ENCODE measurements at places on chromosomes 16 and 17. TPM values are rescaled to one million over a fixed set of nuclear protein-coding genes. Genes with fewer than 3 reads are reported as not detected.

PIRT gene
- not detected for total RNA-seq

SNX20 gene
- total RNA-seq, result 4.6 TPM

NPIPB13 gene
- 6.5 TPM for total RNA-seq

EFTUD2 gene
- total RNA-seq, result 35.2 TPM

DHX8 gene
- 37.2 TPM for total RNA-seq

UMOD gene
- not detected for total RNA-seq

GNG13 gene
- not detected for total RNA-seq

CPNE7 gene
- total RNA-seq, result not detected

GRCh38 chr16:70594569-70594968 is 51.8 kb upstream of the IL34 start:
- DNase-seq, result no peak
- H3K4me1 ChIP-seq, result peaks cover 33% of the 10 kb centered on the region
- no peaks in the 10 kb centered on the region for H3K36me3 ChIP-seq
- H3K27me3 ChIP-seq, result no peaks in the 10 kb centered on the region

DNA sequence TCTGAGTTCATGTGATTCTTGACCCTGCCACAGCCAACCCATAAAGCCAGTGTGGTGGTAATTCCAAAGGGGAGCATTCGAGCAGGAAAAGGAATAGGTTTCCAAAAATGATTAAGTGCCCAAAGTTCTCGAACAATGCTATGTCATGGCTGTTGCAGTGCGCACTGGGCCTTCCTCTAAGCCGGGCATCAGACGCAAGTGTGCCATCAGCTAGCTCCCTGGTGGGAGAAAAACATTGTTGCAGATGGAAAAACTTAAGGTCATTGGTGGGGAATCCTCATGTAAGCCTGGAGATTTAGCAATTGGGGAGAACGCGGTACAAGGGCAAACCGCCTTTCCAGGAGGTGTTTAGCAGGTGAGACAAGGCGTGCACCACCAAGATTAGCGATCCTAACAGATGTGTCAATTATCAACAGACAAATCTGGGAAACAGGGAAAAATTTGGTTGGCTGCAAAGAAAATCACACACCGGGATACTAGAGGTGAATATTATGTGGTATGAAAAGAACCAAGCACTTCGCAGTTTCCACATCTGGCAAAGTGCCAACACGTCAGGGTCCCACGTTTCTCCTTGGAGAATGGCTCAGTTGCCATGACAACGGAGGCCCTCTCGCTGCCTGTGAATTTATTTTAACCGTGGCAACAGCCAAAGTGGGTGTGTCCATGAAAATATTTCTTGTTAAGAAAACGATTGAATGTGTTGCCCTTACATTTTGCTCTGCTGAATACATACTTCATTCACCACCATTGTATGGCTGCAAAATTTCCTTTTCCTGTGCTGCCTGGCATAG is 118.5 kb upstream of the CACNG5 start:
- no peaks in the 10 kb centered on the region for H3K27me3 ChIP-seq
- no peaks in the 10 kb centered on the region for H3K36me3 ChIP-seq

- H3K27ac ChIP-seq, result no peak overlapping the region
- H3K4me1 ChIP-seq, result peaks cover 33% of the 10 kb centered on the region
- peak overlapping the region; percentile 55 for H3K4me3 ChIP-seq
- peaks cover 50% of the 10 kb centered on the region for H3K27me3 ChIP-seq
- H3K36me3 ChIP-seq, result no peaks in the 10 kb centered on the region
Measured at GRCh38 chr17:79810130-79811010, 13.5 kb upstream of the CBX8 start.

GRCh38 chr16:78277321-78278055 is 178.0 kb downstream of the WWOX start:
- DNase-seq, result no peak
- no peak overlapping the region for H3K4me3 ChIP-seq
- no peaks in the 10 kb centered on the region for H3K36me3 ChIP-seq
- no peaks in the 10 kb centered on the region for H3K27me3 ChIP-seq

GRCh38 chr16:29790949-29791844 is 646 bp downstream of the KIF22 start:
- DNase-seq, result no peak
- no peaks in the 10 kb centered on the region for H3K36me3 ChIP-seq
- H3K4me1 ChIP-seq, result peaks cover 5% of the 10 kb centered on the region
- peak overlapping the region; percentile 79 for H3K4me3 ChIP-seq
- no peaks in the 10 kb centered on the region for H3K27me3 ChIP-seq
- H3K27ac ChIP-seq, result no peak overlapping the region

DNA sequence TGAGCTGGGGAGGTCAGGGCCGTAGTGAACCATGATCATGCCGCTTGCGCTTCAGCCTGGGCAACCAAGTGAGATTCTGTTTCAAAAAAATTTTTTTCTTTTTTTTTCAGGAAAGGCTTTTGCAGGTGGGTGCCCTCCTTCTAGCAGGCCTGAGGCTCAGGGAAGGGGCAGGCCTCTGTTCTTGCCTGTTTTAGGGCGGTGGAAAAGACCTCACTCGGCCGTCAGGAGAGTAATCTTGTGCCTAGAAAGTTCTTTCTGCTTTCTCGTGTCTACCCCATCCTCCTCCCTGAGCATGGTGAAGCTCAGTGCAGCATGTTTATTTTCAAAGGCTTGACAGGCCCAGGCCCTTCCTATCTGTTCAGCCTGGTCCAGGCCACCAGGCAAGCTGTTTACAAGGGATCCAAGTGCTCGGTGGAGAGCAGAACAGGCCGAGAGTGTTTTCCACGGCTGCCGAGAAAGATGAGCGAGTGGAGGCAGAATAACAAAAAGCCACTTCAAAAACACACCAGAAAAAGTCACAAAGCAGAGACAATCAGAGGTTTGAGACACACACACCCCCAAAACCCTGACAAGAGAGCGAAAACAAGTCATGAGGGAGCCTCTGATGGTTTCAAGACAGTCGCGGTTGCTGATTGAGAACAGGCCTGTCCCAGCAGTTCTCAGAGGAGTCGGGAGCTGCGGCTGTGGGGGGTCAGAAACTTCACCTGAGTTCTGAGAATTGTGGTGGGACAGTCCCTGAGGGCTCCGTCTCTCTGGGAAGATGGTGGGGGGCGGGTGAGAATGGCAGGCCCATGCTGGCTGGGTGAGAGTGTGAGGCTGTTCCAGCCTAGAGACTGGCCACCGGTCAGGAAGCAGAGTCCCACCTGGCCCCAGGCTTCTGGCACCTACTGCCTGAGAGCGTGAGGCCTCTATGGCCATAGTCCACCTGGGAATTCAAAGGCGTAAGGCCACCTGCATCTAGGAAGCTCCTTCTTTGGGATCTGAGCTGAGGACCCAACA is 37.5 kb upstream of the CCR7 start:
- no peak overlapping the region for H3K4me3 ChIP-seq
- H3K4me1 ChIP-seq, result peaks cover 5% of the 10 kb centered on the region
- H3K27me3 ChIP-seq, result no peaks in the 10 kb centered on the region
- DNase-seq, result no peak

DNA sequence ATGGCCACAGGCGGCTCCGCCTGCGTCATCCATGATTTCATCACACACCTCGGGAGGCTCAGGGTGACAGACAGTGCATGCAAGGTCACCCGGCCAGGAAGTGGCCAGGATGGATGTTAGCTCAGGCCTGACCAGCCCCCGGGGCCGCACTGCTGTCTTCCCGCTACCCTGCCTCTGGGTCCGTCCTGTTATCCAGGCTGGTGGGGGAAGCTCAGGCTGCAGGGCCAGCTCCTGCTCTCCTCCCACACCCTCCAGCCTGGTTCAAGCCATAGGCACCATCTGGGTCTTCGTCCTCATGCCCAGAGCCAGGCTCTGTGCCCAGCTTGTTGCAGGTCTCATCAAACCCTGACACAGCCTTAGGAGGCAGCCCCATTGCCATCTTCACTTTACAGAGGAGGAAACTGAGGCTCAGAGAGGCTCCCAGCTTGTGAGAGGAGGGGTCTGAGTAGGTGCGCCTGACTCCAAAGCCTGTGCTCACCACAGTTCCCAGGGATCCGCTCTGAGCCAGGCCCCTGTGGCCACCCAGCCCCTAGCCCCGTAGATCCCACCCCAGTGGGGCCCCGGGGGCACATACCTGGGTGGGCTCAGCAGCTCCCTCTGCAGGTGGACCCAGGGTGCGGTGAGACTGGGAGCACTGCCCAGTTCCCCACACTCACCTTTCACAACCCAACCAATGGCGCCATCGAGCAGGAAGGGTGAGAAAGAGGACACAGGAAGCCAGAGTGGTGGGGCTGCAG is 412 bp upstream of the ADGRG3 start:
- H3K4me1 ChIP-seq, result no peaks in the 10 kb centered on the region
- no peak for DNase-seq
- H3K36me3 ChIP-seq, result no peaks in the 10 kb centered on the region
- no peak overlapping the region for H3K27ac ChIP-seq
- H3K4me3 ChIP-seq, result no peak overlapping the region

DNA sequence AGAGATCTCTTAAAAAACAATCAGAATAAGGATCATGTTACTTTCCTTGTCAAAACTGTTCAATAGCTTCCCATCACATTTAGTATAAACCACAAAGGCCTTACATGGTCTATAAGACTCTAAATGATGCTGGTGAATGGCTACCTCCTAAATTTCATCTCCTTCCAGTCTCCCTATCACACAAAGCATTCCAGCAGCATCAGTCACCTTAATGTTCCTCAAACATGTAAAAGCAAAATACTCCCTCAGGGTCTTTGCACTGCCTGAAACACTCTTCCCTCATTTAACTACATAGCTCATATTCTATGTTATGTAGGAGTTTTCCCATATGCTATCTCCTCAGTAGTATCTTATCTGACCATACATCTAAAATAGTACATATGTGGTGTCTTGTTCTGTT is 53.5 kb upstream of the INTS2 start:
- no peak for DNase-seq
- no peak overlapping the region for H3K4me3 ChIP-seq
- no peaks in the 10 kb centered on the region for H3K27me3 ChIP-seq
- H3K36me3 ChIP-seq, result peaks cover 18% of the 10 kb centered on the region

DNA sequence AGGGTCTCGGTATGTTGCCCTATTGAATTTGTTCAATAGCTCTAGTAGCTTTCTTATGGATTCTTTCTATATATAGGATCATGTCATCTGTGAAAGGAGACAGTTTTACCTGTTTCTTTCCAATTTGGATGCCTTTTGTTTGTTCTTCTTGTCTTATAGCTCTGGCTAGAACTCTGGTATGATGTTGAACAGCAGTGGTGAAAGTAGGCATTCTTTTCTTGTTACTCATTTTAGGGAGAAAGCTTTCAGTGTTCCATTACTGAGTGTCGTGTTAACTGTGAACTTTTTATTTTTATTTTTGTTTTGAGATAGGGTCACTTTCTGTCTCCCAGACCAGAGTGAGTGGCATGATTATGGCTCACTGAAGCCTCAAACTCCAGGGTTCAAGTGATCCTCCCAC is 21.2 kb downstream of the EFCAB5 start:
- H3K4me1 ChIP-seq, result no peaks in the 10 kb centered on the region
- no peak overlapping the region for H3K4me3 ChIP-seq
- DNase-seq, result no peak
- H3K36me3 ChIP-seq, result no peaks in the 10 kb centered on the region
- H3K27me3 ChIP-seq, result no peaks in the 10 kb centered on the region

Measured in thoracic aorta (tissue), 2 donors.